NCI-H1417 treated with DMSO at 0.1 percent for 48 hours (cell line): ENCODE measurements at places on chromosomes 5 and 9.

- DNase-seq: no peak
Observed at GRCh38 chr5:149414405-149415065, 35.4 kb upstream of the IL17B start.

- DNase-seq: no peak
Observed at GRCh38 chr5:128154943-128155342, 71.4 kb downstream of the SLC12A2 start.

- no peak for DNase-seq
Observed at GRCh38 chr9:130912932-130913598, 16.5 kb upstream of the QRFP start.

- DNase-seq: no peak
Observed at GRCh38 chr9:89724659-89725058, 119.8 kb downstream of the GADD45G start.

- DNase-seq: no peak
Observed at GRCh38 chr5:134003817-134004625, 754 bp downstream of the VDAC1 start.

DNA sequence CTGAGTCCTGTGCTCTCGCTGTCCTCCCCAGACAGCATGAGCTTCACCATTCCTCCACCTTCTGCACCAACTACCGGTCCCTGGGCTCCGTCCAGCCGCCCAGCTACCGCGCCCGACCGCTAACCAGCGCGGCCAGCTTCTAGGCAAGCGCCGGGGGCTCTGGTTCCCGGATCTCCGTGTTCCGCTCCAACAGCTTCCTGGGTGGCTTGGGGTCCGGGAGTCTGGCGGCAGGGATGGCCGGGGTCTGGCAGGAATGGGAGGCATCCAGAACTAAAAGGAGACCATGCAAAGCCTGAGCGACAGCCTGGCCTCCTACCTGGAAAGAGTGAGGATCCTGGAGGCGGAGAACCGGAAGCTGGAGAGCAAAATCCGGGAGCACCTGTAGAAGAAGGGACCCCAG, 613.1 kb upstream of the PTGER4 start:
- no peak for DNase-seq

GRCh38 chr5:97089149-97089801, 53.1 kb downstream of the LIX1 start:
- DNase-seq: no peak

GRCh38 chr5:3027185-3027865, 275.8 kb upstream of the IRX2 start:
- DNase-seq: no peak
